GM13976 (cell line): ENCODE measurements at places on chromosomes 5 and 9.

- no peak for DNase-seq
These were observed 106.7 kb downstream of the SERINC5 start for GRCh38 chr5:80149161-80149609.

- peak; percentile 85 for DNase-seq
These were observed 76.6 kb upstream of the TBCA start for GRCh38 chr5:77852514-77853352.

DNA sequence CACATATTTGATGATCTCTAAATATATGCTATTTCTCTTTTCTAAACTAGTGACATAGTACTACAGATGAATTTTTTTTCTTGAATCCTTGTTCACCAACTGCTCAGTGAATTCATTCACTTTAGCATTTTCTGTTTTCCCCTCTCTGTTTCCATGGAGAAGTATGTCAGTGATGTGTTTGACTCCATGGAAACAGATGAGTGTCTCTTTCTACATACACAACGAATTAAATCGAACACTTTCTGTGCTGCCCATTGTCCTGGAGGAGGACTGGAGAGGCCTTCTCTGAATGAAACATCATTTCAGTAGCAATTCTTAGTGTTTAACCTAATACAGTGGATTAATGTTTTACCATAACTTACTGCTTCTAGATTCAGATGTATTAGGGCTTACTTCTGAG, 9.5 kb downstream of the INVS start:
- no peak for DNase-seq

DNA sequence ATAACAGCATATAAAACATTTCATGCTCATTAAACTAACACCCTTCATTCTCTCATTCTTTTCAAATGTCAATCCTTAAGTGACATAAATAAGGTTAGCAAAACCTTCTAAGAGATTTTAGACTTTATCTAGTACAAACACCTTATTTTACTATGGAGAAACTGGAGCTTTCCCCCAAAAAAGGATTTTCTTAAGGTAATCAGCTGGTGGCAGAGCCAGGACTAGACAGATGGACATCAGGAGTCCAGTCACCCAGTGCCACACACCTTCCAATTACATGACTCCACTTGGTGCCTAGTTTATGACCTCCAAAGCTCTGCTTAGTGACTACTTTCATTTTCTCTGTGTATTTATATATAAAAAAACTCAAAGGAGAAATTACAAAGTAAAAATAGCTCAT, 70.2 kb downstream of the HTR4 start:
- DNase-seq = no peak

- DNase-seq = no peak
These were observed 53.7 kb downstream of the SRFBP1 start for GRCh38 chr5:122015471-122015870.
